A549 treated with dexamethasone at 1 μM for 4 hours (cell line): ENCODE measurements at places on chromosomes 2 and 18. TPM values are rescaled to one million over a fixed set of nuclear protein-coding genes. Genes with fewer than 3 reads are reported as not detected.

IL36A gene
- not detected in 5 replicates for total RNA-seq

PJVK gene
- 1.1 to 1.9 TPM (median 1.6 TPM) in 5 replicates for total RNA-seq

DSC3 gene
- 1.4 to 2.0 TPM (median 1.7 TPM) in 5 replicates for total RNA-seq

MYOM1 gene
- total RNA-seq = 0.07 to 0.30 TPM (median 0.25 TPM) in 5 replicates

ABCG8 gene
- total RNA-seq = 0.04 TPM in 1 of 5 replicates, not detected in the others

SERPINB11 gene
- total RNA-seq = 0.08 to 0.22 TPM in 2 of 5 replicates, not detected in the others

SF3B6 gene
- 167 to 232 TPM (median 180 TPM) in 5 replicates for total RNA-seq

UGT1A8 gene
- total RNA-seq = 0.06 to 0.07 TPM (median 0.06 TPM) in 3 of 5 replicates, not detected in the others

NPAS2 gene
- total RNA-seq = 48.6 to 106 TPM (median 94.3 TPM) in 5 replicates

ABCG5 gene
- 0.03 TPM in 1 of 5 replicates, not detected in the others for total RNA-seq

SERPINB10 gene
- not detected in 5 replicates for total RNA-seq

TPO gene
- 0.12 to 0.20 TPM (median 0.17 TPM) in 4 of 5 replicates, not detected in the other for total RNA-seq

FEV gene
- 0.20 TPM in 1 of 5 replicates, not detected in the others for total RNA-seq

ANKRD62 gene
- total RNA-seq = not detected in 5 replicates

CD226 gene
- total RNA-seq = 0.07 to 0.21 TPM (median 0.17 TPM) in 5 replicates

ATL2 gene
- 45.9 to 65.5 TPM (median 56.1 TPM) in 5 replicates for total RNA-seq

GREB1L gene
- 3.5 to 7.5 TPM (median 5.3 TPM) in 5 replicates for total RNA-seq
